ENCODE measurements at places on chromosomes 1 and 21.

- no peak for DNase-seq
Observed at GRCh38 chr1:96995351-96995750, 273.8 kb downstream of the PTBP2 start.

DNA sequence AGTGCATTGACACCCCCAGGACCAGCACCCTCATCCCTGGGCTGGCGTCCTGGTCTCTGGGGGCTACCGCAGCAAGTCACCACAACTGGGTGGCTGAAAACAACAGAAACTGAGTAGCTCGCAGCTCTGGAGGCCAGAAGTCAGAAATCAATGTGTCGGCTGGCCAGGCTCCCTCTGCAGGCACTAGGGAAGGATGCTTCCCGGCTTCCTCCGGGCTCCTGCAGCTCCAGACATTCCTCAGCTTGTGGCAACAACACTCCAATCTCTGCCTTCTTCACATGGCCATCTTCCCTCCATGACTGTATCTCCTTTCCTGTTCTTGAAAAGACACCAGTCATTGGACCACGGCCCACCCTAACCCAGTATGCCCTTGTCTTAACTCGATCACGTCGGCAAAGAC, 224.2 kb downstream of the NPHP4 start:
- DNase-seq: no peak

DNA sequence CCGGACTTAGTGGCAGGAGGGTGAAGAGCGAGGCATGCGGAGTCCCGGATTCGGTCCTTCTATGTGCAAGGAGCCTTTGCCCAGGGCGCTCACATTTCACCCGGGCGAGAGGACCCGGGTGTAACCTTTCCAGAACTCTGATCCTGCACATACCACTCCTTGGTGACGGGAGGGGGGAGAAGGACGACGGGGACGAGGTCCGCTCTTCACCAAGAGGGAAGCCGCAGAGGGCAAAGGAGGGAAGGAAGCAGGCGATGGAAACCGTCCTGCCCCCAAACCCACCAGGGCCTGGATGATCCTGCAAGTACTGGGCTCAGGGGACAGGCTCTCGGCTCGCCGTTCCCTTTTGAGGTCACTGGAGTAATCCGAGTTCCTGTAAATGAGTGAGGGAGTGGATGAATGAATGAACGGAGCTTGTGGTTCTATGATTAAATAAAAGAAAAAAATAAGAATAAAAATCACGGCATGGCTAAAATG, 993 bp downstream of the SYPL2 start:
- no peak for DNase-seq

GRCh38 chr1:185249563-185249962, 67.5 kb downstream of the IVNS1ABP start:
- no peak for DNase-seq

- DNase-seq: no peak
Observed at GRCh38 chr1:55904541-55904940, 674.8 kb downstream of the PLPP3 start.

DNA sequence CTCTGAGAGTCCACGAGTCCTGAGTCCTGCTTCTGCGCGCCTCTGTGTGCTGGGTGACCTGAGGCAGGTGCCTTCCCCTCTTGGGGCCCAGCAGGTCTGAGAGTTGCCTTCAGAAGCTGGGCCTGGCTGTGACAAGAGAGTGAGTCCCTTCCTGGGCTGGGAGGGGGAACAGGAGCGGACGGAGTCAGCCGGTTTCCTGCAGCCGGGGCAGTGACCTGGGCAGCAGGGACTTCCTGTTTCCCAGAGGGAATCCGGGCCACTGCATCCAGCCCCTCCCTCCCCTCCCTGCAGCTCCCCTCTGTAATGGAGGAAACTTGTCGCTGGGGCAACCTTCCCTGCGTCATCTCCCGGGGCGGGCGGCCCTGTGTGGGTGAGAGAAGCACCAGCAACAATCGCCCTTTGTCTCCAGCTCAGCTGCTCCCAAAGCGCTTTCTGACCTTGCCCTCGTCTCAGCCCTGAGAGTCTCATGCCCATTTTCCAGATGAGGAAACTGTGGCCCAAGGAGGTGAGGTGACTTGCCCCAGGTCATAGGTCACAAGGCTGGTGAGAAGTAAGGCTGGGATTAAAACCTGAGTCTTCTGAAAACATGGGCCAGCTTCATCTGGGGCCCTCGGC, 61.1 kb downstream of the SDC3 start:
- DNase-seq: no peak
